Activated CD4-positive, CD25-positive, alpha-beta regulatory T cell (primary cell): ENCODE measurements at places on chromosomes 1 and 21.

- DNase-seq, result no peak
These were observed 9.2 kb downstream of the SPATA6 start for GRCh38 chr1:48462716-48463302.

DNA sequence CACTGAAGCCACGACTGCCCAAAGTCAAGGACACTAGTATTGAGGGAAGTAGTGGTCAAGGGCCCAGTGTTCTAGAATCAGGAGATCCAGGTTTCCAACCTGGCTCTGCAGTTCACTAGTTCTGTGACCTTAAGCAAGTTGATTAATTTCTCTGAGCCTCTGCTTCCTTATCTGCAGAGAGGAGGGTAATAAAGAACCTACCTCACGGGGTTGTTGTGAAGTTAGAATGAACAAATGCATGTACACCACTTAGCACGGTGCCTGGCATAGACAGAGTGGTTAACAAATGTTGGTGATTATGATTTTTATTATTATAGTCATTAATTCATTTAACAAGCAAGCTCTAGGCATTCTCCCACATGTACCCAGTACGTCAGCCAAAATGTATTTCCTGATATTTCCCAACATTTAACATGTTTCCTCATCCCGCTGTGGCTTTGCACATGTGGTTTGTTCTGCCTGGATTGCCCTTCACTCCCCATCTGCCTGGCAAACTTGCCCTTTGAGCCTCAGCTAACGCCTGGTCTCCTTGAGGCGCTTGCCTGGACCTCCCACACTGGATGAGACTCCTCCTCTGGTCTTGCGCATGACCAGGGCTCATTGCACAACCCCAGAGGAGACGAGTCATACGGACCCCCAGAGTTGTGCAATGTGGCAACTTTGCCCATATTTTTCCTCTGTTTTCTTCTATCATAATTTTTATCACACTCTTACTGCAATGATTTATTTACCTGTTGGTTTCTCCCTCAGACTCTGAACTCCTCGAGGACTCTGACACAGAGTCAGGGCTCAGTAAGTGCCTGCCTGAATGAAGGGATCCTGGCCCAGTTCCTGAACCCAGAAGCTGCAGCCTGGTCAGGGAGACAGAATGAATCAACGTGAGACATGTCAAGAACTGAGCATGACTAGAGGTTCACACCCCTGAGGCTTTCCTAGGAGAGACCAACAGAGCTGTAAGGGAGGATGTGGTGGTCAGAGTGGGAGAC lies 20.7 kb upstream of the MFSD2A start:
- DNase-seq, result no peak

DNA sequence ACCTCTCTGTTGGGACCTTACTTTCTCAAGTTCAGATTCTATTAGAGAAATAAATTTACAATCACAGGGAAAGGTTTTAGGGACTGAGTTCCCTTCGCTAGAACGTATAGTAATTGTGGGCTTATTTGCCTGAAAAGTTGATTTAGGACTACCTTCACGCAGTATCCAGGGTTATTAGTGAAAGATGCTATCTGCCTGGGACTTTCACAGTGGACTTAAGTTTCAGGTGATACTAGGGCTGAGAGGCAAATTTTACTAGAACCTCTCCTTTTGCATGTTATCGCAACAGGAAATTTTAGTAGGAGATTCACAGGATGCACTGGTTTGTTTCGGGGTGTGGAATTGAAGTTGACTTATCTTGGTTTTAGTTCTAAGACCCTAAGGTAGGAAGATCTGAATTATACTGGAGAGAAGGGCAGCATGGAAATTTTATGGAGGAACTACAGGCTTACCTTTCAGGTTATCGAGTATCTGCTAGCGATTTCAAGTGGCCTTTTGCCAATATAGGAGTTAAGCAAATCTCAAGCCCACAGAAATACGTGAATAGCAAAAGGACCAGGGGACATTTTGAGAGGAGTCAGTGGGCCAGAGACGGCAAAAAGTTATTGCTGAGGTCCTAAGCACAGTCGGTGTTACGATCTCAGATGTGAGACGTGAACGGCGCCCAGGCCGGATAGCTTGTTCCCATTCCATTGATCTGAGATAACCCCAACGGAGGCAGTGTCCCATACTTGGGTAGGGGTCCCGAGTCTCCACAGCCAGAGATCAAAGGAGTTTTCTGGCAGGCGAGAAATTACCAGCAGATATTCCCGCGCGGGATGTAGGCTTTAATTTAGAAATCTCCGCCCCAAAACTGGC lies 723 bp upstream of the GNAI3 start:
- no peak for DNase-seq

- DNase-seq, result no peak
These were observed 11.5 kb downstream of the HIPK1 start for GRCh38 chr1:113940365-113941244.

DNA sequence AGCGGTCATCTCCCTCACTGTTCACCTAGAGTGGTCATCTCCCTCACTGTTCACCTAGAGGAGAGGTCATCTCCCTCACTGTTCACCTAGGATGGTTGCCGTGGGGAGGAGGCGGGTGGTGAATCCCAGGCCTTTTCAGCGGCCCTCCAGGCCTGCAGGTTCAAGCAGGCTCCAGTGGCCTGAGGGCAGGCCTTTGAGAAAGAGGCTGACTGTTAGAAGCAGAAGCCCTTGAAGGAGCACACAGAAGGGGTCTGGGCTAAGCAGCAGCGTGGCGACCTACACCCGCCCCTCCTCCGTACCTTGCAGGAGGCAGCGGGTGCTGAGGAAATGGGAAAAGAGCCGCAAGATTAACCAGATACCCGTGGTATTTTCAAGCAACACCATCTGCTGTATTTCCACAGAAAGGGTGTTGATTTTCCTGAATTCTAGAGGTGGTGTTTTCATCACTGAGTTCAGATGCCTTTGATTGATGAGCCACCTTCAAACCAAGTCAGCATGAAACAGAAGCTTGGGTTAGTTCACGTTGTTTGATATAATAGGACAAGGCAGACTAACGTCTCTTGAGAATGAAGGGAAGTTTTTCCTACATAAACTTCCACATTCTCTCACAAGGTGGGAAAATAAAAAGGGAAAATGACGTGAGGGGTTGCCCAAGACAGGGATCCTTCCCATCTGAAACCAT lies 289.5 kb downstream of the KIF26B start:
- no peak for DNase-seq

DNA sequence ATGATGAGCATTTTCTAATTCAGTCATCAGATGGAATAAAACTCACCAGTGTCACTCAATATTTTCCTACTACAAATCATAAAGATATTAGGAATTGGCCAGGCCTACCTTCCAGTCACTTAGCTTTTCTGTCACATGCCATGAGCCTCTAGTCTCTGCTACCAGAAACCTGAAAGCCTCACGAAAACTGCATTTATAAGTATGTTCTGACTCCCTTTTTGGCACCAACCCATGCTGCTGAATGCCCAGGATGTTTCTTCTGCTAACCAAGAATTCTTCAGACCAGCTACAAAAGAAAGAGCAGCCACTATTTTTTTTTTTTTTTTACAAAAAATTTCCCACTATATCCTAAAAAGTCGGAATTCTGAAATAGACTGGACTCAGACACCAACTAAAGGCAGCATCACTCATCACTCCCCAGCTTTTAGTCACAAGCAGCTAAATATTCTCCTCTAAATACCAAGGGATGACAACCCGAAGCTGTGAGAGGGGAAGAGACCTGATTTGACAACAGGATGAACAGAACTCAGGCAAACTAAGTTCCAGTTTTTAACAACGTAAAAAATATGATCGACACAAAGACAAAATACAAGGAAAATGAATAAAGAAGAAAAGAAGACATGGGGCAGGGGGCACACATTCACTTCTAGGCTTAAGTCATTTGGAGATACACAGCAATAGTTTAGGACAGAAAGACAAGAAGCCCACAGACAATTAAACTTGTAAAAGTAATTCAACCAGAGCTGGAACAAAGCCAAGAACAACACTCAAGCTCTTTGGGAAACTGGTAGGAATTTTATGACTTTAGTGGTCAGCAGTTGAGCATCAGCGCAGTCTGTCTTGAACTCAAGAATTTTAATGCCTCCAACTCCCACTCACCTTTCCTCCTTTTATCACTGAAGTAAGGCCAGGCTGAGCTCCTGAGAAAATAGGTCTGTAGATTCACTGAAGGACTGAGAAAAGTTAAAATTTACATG lies 1.7 kb downstream of the DCAF8 start:
- no peak for DNase-seq

DNA sequence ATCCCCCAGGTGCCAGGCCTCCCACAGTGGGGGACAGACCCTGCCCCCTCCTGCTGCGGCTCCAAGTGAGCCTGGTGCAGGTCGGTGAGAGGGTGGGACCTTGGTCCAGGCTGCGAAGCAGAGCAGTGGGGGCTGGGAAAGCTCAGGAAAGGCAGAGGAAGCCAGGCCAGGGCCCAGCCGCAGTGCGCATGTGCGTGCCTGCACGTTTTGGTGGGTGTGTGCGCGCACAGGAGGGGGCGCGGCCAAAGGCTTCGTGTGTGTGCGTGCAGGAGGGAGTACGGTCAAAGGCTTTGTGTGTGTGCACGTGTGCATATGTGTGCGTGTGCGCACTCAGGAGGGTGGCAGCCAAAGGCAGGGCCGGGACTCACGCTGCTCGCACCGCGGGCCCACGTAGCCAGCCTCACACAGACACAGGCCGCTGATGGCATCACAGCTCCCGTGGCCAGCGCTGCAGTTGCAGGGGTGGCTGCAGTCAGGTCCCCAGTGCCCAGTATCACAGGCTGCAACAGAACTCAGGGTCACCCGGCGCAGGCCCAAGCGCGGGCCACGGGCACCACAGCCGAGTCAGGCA lies 45.9 kb downstream of the ARHGEF16 start:
- DNase-seq, result no peak

DNA sequence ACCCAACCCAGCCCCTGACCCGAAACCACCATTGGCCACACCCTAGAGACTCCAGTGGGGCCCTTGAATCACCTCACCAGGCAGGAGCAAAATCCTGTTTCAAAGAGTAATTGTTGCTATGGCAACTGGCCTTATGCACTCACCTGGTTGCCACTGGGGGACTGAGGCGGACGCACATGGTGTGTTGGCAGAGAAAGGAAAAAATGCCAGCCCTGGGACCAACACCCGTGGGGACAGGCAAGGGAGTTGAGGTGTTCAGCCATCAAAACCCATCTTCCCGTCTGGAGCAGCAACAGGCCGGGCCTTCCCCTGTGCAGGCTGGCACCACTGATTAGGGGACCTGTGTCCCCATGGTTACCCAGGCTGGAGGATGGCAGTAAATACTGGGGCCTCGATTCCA lies 395.8 kb upstream of the VAMP3 start:
- no peak for DNase-seq
